ENCODE measurements at places on chromosomes 6 and 20.

- no peak for DNase-seq
Measured at GRCh38 chr6:155388591-155388990, 67.0 kb downstream of the NOX3 start.

DNA sequence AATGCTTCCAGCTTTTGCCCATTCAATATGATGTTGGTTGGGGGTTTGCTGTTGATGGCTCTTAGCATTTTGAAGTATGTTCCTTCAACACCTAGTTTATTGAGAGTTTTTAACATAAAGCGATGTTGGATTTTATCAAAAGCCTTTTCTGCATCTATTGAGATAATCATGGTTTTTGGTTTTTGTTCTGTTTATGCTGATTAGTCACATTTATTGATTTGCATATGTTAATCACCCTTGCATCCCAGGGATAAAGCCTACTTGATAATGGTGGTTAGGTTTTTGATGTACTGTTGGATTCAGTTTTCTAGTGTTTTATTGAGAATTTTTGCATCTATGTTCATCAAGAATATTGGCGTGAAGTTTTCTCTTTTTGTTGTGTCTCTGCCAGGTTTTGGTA is 40.4 kb upstream of the COL9A1 start:
- no peak for DNase-seq

- no peak for DNase-seq
Measured at GRCh38 chr6:164795056-164795815, 514.2 kb downstream of the C6orf118 start.

DNA sequence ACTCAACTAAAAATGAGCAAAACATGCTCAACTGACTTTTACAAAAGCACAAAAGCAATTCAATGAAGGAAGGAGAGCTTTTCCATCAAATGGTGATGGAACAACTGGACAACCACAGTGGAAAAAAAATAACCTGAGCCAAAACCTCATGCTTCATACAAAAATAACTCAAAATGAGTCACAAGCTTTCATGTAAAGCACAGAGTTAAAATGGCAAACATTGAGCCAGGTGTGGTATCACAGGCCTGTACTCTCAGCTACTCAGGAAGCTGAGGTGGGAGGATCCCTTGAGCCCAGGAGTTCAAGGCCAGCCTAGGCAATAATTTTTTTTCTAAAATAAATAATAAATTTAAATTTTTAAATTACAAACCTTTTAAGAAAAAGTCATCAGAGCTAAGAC is 18.4 kb upstream of the HLA-G start:
- DNase-seq = no peak

DNA sequence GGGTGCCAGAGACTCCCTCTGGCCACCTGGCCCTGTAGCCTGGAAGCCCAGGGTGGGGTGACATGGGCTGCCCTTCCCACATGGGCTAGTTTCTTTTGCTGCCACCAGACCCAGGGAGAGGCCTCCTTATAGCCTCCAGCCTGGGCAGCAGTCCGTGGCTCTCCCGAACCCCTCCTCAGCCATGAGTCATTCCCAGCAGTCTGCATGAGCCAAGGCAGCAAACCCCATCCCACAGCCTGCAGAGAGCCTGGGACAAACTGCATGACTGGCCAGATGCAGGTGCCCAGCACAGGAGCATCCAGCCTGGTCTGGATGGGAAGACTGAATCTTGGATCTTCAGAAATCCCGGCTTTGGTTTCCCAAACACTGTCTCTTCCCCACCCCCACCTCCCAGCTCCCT is 75.7 kb downstream of the MRPL14 start:
- DNase-seq = no peak

DNA sequence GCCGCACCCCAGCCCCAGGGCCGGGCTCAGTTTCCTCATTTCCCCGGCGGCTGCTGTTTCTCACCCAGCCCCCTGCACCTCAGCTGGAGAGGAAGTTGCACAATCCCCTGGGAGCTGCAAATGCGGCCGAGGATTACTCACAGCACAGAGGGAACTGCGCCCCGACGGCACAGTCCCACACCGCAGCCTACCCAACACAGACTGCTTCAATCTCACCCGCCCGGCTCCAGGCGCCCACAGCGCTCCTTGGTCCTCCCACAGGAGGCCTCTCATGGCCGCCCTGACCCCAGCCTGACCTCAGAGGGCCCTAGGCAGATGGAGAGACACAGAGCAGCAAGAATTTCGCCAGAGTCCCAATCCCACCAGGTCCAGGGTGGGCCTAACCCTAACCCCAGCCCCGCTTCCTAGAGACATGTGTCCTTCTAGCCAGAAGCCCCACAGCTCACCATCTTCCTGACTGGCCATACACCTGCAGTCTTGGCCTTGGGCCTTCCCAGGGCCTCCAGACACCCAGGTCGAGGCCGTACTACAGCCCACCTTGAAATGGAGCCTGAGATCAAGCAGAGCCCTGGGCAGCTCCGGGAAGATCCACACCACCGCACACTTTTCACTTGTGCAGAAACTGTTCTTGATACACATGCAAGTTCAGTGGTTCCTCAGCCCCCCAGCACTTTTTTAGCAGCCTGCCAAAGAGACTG is 11.7 kb downstream of the TFEB start:
- DNase-seq = no peak

DNA sequence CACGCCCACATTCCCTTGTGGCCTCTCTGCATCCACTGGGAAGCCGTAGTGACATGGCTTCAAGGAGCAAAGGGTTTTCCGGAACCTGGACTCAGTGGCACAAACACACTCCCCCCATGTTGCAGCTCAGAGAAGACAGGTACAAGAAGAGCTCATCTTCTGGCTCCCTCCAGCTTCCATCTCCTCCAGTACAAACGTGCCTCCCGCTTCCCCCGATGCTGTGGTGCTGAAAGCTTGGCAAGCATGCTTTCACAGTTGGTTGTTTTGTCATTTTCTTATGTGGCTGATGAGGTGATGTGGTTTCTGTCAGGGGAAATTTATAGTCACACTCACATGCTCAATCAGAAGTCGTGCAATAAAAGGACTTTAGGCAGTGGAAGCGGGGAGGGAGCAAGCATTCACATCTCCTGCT is 258.5 kb downstream of the KIF16B start:
- DNase-seq = no peak

DNA sequence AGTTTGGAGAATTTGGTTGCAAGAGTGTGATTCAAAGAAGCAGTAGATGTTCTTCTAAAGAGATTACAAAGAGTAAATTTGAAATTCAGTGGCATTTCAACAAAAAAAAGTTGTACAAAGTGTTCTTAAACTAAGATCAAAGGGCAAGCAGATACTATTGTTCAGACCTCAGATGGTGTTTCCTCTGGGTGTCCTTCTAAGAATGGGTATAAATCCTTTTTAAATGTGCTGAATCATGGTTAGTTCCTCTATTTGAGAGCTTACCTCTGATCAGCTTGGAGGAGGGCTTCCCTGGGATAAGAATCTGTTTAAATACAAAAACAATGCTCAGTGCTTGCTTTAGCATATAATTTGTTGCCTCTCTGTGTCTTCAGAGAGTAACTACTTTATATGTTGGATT is 6.3 kb downstream of the BMP6 start:
- DNase-seq = no peak

DNA sequence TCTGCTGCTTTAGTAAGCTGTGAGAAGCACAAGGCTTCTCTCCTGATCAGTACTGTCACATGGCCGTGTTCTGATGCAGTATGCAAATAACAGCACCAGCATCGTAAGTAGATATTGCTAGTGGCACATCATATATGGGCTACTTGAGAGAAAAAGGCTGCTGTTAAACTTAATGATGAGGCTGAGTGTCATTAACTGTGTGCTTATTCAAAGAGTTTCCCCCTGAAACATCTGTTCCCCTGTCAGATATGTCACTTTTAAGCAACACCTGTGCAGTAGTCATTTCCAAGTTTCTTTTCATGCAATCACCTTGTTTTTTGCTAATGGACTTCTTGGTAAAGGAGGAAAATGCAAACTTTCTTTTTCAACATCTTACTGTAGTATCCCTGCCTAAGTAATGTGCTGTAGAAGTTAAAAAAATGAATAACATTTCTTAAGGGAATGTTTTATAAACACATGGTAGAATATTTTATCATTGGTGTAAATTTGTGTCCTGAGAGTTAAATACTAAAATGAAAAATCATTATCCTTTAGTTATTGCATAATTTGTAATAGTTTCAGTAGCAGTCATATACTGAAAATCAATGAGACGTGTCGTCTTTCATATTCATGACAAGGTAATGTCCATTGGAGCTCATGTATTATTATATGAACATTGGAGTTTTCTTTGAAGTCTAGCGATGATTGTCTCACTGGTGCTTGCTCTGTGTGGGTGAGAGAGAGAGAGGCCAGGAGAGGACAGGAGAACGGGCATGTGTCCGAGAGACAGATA is 366.3 kb downstream of the CDKAL1 start:
- DNase-seq = no peak
